ENCODE measurements at places on chromosomes 3 and 15.
A peak's percentile ranks its signal among the peaks of the same experiment; 100 is the strongest.

DNA sequence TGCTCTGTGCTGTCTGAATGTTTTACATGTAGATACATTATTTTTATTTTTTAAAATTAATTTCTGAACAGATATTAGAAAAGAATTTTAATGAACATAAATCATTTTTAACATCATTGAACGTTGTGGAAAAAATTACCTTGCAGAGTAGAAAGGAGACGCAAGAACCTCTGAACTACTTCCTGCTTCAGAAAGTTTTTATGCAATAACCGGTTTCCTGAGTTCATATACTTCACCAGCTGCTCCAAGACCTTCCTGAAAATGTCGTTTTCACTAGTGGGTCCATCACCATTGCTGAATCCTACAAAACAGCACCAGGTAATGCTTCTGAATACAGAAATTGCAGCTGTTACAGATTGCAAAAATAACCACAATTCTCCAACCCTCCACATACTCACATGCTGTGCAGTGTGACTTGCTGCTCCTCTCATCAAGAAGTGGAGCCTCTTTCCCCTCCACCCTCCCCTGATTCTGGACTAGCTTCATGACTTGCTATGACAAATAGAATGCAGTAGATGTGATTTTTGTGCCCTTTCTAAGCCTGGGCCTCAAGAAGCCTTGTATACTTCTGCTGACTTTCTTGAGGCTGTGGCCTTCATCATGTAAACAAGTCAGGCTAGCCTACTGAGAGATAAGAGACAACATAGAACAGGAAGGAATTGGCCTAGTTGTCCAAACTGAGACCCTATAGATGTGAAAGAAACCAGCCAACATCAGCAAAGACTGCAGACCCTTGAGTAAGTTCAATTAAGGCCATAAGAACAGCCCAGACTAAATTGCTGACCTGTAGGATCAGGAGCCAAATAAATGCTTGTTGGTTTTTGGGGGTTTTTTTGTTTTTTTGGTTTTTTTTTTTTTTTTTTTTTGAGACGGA lies 80.4 kb downstream of the TRANK1 start:
- no peak for DNase-seq

DNA sequence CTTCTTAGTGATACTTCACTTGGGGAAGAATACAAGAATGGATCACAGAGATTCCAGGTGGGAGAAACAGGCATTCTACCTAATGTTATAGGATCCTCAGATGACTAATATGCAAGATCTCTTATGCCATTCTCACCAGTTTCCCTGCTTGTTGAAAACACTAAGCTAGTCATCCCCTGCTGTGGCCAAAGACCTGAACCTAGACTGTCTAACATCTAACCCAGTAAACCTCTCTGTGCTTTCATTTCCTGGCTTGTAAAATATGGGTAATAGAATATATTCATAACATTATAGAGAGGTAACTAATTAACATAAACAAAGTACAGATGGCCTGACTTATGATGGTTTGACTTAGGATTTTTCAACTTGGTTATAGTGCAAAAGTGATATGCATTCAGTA lies 776.3 kb downstream of the TUSC7 start:
- DNase-seq: no peak

GRCh38 chr15:89442671-89443307 lies 53.6 kb downstream of the RHCG start:
- peak; percentile 44 for DNase-seq

- DNase-seq: no peak
Observed at GRCh38 chr3:52471371-52472238, 16.2 kb downstream of the NISCH start.

DNA sequence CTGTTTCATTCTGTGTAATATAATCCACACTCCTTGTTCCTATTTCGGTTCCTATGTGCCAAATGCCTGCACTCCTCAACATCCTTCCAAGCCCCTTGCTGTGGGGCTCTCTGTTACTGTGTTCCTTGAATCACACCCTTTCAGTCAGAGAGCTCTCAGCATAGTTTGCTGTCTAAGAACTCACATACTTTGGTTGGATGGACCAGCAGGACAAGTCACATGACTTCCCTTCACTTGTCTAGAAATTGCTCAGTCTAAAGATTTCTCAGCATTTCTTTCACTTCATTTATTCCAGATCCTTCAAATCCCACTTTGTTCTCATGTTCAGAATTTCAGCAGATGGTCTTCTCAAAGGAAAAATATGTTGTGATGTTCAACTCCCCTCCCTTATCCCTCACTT lies 203.5 kb upstream of the PFN2 start:
- no peak for DNase-seq

DNA sequence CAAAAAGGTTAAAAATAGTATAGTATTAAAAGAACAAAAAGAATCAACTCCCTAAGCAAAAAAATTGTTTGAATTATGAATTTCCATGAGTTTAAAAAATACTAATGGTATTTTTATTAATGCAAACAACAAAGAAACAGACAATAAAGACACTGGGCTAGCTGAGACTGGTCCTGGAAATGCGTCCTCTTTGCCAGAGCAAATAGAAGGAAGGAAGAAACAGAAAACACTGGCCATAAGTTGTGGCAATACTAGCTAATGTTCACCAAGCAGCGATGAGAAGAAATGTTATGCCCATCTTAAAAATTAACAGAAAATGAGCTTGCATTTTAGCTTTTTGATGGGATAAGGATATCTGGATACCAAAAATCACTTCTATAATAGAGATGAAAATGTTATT lies 88.6 kb downstream of the TBL1XR1 start:
- no peak for DNase-seq

DNA sequence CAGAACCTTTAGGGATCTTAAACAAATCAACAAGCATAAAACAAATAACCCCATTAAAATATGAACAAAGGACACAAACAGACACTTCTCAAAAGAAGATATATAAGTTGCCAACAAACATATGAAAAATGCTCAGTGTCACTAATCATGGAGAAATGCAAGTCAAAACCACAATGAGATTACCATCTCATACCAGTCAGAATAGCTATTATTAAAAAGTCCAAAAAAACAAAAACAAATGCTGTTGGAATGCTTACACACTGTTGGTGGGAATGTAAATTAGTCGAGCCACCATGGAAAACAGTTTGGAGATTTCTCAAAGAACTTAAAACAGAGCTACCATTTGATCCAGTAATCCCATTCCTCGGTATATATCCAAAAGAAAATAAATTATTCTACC lies 423.6 kb downstream of the OTOL1 start:
- DNase-seq: no peak

DNA sequence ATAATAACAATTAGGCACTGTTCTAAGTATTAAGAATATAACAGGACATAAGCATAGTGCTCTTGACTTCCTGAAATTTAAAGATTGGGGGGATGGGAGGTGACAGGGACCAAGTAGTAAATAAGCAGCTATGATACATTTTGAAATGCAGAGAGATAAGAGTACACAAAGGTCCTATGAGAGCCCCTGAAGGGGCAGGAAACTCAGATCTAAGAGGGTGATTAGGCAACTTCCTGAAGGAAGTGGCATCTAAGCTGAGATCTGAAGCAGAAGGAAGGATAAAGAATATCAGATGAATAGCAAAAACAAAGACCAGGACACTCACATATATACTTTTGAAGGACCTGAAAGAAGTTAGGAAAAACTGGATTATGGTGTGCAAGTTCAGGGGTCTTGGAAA lies 415.2 kb upstream of the FRG2C start:
- DNase-seq: no peak
